ENCODE measurements at places on chromosomes 11 and 22.

GRCh38 chr11:99960536-99960935 lies 726.6 kb upstream of the ARHGAP42 start:
- DNase-seq, result no peak

GRCh38 chr11:69905611-69906452 lies 86.6 kb upstream of the FGF3 start:
- no peak for DNase-seq

GRCh38 chr22:31728857-31729256 lies 21.1 kb downstream of the PRR14L start:
- DNase-seq, result no peak

DNA sequence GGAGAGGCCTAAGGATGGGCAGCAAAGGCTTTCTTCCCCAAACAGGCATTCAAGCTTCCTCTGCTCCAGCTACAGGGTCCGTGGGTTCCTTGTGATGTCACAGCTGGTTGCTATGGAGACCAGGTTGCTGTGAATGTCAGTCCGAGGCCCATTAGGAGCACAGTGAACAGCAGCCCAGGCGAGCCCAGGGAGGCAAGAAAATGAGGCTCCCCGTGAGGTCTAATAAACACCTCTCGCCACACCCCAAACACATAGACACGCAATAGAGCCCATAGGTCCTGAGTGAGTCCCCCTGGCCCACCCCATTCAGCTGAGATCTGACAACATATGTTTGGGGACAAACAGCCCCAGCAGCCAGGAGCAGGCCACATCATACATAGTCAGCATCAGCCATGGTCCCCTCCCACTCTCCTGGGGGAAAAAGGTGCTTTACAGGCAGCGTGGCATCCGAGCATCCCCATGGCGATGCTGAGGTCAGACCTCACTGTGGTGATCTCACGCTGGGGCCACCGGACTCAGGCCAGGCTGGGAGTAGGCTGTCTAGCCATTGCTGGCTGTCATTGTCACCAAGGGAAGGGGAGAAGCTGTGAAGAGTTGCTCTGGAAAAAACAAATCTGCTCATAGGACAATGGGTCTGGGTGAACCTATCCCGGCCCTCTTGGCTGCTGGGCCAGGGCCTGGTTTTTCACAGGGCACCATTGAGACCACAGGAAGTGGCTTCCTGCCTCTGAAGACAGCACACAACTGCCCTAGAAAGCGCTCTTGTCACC lies 23.1 kb upstream of the TP53I11 start:
- DNase-seq, result no peak

DNA sequence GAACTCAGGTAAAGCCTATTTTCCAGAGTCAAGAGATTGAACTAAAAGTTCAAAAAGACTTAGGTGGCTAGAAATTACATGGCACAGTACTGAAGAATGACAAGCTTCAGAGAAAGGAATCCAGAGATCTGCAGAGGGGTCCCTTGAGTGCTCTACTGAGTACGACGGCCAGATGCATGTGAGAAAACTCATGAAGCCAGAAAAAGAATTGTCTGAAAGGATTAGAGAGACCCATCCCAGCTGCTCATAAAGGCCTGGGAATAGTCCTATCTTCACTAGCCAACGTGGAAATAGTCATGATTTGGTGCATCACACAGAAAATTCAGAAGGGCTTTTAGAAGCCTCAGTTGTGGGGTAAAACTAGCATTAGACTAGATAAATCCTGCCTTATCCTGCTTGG lies 91.3 kb downstream of the SOX6 start:
- no peak for DNase-seq

GRCh38 chr11:65571940-65572339 lies 398 bp upstream of the FAM89B start:
- no peak for DNase-seq

GRCh38 chr11:86923999-86924766 lies 31.0 kb downstream of the FZD4 start:
- no peak for DNase-seq

GRCh38 chr11:24842308-24842707 lies 345.5 kb downstream of the LUZP2 start:
- DNase-seq, result no peak

GRCh38 chr11:107830915-107831540 lies 27.6 kb downstream of the SLC35F2 start:
- DNase-seq, result no peak

- no peak for DNase-seq
Measured at GRCh38 chr11:75938543-75938942, 123.5 kb downstream of the UVRAG start.

Measured in GM06990 (cell line).